ENCODE measurements at places on chromosomes 6 and 20.

GRCh38 chr20:12072954-12073264 lies 155.2 kb downstream of the BTBD3 start:
- DNase-seq: no peak

- no peak for DNase-seq
Measured at GRCh38 chr6:157245436-157245835, 77.9 kb downstream of the TMEM242 start.

DNA sequence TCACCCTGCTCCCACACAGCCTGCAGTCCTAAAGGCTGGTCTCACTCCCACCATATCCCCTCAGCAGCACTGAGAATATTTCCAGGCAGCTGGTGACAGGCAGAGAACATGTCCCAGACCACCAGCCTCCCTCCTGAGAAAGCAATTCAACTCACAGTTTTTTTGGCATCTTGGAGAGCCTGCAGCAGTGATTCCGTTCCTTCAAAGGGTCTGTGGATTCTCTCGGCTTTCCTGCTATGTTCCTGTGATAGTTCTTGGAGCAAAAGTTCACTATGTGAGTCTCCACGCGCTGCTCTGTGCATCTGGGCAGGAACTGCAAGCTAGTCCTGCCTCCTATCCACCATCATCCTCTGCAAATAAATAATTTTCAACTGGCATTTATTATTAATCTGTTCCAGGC lies 448.3 kb upstream of the HSF2 start:
- DNase-seq: no peak

DNA sequence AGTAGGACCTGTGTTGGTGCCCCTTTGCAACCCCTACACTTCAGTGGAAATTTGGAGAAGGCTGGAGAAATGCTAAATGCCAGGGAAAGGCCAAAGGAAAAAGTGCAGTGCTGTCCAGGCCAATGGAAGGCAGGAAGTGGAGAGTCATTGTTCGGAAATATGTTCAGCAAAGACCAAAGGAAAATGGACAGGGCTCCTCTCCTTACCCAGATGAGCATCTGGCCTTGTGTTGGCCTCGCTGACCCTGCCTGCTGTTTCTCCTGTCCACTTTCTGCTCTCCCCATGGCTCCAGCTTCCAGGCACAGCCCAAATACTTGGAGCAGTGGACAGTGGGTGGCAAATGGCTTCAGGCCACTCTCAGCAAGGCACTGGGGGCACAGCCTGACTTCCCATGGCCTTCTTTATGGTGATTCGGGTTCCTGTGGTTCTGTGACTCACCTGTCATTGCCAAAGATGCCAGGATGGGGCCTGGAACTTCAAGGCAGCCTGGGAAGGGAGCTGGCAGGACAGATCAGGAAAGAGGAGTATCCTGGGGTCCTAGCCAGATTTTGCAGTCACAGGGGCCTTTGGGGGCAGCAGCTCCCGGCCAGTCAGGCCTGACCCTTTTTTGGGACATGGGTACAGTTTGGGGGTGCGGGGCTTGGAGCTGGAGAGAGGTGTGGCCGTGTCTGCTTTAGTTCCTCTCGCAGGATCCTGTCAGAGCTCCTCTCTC lies 190.9 kb upstream of the SLC24A3 start:
- no peak for DNase-seq

GRCh38 chr6:26553635-26554446 lies 15.7 kb downstream of the HMGN4 start:
- DNase-seq: no peak

- no peak for DNase-seq
Measured at GRCh38 chr6:17297271-17298080, 16.3 kb downstream of the RBM24 start.

- DNase-seq: no peak
Measured at GRCh38 chr20:50580016-50580747, 70.0 kb downstream of the PTPN1 start.

DNA sequence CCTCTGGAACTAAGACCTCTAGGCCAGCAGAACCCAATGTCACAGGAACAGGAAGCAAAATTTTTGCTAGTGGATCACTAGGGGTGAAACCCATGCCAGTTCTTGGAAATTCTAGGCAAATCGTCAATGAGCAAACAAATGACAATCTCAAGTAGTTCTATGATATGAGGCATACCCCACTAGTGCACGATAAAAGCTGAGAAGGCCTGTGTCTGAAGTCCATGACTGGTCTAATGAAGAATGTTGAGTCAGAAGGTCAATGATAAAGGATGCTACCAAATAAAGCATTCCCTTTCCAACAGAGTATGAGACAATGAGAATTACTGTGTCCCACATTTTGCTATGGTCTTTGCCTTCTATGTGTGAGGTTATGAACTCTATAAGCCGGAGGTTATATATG lies 149.4 kb upstream of the NOX3 start:
- DNase-seq: no peak

DNA sequence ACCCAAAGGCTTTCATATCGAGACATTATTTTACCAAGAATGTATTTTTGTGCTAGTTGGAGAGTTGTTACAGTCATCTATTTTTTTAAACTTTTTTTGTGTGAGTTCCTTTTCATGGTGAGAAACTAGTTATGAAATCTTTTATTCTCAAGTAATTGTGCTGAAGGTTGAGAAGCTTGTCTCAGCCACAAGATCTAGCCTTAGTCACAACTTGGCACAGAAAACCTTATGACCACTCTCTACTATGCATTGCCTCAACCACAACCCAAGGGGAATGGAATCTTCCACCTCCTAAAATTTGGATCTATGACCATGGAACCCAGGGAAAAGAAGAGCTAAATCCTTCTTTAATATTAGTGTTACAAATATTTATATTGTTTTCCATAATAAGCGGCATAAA lies 58.5 kb downstream of the HS3ST5 start:
- no peak for DNase-seq

GRCh38 chr20:9838035-9838377 lies 870 bp downstream of the PAK5 start:
- no peak for DNase-seq

- DNase-seq: no peak
Measured at GRCh38 chr6:111975466-111975865, 78.4 kb upstream of the CCN6 start.

DNA sequence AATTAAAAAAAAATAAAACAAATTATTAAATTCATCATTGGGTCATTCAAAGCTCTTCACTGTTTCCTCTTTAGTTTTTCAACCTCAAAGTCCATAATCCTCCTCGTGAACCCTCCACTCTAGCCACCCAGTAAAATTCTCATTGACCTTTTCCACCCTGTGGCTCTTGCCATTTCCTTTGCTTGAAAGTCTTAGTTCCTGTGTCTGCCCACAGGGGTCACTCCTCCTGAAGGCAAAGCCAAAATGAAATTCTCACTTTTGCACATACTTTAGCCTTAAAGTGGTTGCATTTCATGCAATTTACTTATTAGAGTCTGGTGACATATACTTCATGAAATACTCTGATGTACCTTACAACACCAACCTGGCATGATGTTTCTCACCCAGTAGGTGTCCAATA lies 263.7 kb downstream of the BMP2 start:
- DNase-seq: no peak

- DNase-seq: no peak
Measured at GRCh38 chr6:167399599-167399998, 74.7 kb downstream of the TTLL2 start.

DNA sequence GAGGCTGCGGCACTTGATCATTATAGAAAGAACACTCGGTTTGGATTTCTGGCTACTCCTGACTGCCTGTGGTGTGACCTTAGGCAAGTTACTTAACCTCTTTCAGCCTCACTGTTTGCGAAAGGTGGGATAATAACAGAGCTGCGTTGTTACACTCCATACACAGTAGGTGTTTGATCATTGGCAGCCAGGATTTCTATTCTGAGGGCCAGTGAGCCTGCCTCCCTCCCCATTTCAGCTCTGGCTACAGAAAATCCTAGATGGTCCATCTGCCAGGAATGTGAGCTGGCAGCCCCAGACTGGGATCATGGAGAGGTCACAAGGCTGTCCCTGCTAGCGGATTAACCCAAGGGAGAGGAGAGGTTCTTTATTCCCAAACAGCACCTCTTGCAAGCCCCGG lies 2.7 kb downstream of the KCNB1 start:
- DNase-seq: no peak

GRCh38 chr6:104956731-104957294 lies at the start of gene LIN28B:
Gene LIN28B, plus strand, starts transcription at chr6:104957107. Its CDS starts 144 bp downstream, at chr6:104957251.
- no peak for DNase-seq

- DNase-seq: peak; percentile 32
Measured at GRCh38 chr20:34112600-34113101, 608 bp upstream of the EIF2S2 start.

GRCh38 chr20:46276531-46276930 lies 31.8 kb downstream of the CDH22 start:
- no peak for DNase-seq

DNA sequence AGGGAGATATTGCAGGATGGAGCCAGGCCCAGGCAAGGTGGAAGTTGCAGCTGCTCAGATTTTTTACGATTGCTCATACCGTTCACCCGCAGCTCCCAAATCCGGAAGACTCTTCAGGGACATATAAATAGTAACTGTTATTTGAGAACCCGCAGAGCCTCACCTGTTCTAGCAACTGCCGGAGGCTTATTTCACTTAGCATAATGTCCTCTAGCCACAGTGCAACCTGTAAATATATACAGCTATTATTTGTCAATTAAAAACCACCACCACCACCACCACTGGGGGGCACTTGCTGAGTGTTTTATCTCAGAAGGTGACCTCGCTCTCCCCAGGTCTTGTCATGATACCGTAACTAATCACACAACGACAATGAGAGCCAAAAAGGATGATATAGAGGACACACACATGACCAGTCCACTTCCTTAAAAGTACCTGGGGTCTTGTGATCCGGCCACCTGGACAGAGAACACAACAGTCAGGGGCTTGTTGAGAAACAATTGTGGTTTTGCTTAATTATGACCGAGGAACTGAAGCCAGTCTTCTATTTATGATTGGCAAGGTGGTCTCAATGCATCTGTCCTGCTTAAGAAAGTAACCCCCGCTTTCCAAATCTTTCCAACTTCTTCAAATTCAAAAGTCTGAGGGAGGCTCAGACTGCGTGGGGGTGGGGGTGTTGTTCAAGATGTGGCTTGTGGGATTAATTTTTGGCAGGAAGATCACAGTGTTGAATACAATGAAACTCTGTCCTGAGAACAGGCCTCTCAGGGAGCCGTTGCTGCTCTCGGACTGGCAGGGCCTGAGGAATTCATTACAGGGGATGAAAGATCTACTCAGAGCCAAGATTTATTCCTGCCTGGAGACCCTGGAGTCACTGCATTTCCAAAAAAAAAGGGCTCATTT lies 107.7 kb upstream of the PRND start:
- no peak for DNase-seq

GRCh38 chr20:36277546-36277945 lies 28.6 kb upstream of the DLGAP4 start:
- no peak for DNase-seq

DNA sequence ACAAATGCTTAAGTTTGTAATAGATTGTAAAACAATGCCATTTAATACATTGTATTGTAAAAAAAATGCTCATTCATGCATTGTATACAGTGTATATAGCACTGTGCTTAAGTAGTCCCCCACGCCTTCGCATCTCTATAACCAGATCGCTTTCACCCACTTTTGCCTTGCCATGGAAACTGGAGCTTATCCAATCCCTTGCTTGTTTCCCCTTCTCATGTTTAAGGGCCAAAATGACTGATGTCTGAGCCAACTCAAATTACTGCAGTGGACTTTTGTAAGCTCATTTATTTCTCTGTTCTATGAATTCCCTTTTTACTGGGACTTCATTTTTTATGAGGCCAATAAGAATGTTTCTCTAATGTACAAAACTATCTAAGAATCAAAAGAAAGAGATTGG lies 730.9 kb upstream of the GJE1 start:
- DNase-seq: no peak

DNA sequence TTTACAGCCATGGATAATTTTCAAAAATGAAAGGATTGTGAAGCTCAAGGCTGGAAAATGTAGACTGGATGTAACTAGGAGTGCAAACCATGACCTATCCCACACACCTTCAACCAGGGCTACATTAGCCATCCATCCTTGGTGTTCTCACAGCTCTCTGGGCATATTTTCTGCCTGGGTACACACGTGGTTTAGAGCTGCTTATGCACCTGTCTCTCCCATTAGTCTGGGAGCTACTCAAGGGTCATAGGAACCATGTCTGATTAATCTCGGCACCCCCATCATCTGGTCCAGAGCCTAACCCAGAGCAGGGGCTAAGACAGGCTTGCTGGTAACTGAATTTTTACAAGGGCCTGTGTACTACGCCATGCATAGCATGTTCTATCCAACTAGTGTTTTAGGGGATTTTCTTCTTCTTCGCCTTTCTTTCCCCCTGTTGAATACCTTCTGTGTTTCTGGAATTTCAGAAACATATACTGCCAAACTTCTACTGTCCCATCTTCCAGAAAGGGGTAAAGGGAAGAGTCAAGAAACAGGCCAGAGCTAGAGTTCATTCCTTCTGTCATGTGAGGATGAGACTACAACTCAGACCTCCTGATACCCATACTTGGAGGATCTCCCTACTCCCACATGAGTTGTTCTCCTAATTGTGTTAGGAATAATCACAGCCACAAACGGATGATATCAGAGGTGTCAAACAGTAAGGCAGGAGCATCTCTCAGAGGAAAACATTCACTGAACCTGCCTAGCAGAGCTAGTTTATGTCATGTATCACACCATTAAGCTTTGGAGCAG lies 25.4 kb upstream of the FAM83C start:
- no peak for DNase-seq

DNA sequence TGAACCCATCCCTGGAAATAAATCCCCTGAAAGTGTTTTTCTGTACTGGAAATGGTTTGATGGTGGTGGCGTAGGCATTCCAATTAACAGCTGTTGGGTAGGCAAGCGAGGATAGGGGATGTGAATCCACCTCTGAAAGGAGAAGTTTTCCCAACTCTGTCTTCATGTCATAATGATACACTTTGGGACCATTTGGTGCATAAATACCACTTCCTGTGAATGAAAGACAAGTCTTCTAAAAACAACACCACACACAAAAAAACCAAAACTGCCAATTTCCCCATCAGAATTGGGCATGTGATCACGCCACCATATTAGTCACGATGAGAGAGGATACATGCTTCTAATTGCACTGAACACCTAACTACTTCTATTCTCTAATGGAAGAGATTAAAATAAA lies 6.4 kb downstream of the VNN2 start:
- DNase-seq: no peak

DNA sequence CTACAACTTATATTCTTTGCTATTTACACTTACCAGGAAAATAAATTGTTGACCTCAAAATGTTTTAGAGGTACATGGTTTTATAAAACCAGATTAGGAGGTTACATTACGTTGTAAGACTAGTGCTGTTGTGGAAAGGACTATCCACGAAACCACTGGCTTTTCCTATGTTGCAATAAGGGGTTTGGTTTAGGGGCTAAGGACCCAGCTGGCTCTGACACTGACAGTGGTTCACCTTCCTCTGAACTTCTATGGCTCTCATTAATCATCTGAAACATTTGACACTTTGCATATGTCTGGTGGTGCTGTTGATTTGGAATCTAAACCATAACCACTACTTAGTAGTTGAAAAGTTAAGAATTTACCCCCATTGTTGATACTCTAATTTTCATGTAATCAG lies 186.7 kb downstream of the NKAIN2 start:
- no peak for DNase-seq

Measured in renal cortex interstitium (tissue), 15 donors.